ENCODE measurements at places on chromosomes 2 and 18.

- DNase-seq = no peak
These were observed 5.7 kb upstream of the SNED1 start for GRCh38 chr2:240992572-240993291.

GRCh38 chr2:133676392-133677130, 108.3 kb upstream of the NCKAP5 start:
- no peak for DNase-seq

DNA sequence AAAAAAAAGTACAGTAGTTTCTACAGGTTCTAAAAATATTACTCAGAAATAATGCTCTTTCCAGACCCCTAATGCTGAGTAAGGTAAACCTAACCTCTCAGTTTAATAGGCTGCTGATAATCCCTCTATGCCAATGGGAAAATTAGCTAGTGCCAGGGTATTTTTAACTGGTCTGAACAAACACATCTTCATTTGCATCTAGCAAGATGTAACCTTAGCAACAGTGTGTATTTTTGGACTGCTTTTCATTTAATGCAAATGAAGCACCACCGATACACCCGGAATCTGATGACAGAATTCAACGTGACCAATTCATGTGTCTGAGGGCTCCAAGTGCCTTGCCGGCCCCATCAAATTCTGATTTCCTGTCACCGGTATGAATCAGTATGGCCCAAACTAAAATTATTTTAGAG, 47.4 kb upstream of the CYRIA start:
- DNase-seq = no peak

GRCh38 chr2:172783165-172783898, 47.7 kb downstream of the RAPGEF4 start:
- DNase-seq = no peak

GRCh38 chr18:47342566-47342965, 91.1 kb upstream of the SKOR2 start:
- DNase-seq = no peak

DNA sequence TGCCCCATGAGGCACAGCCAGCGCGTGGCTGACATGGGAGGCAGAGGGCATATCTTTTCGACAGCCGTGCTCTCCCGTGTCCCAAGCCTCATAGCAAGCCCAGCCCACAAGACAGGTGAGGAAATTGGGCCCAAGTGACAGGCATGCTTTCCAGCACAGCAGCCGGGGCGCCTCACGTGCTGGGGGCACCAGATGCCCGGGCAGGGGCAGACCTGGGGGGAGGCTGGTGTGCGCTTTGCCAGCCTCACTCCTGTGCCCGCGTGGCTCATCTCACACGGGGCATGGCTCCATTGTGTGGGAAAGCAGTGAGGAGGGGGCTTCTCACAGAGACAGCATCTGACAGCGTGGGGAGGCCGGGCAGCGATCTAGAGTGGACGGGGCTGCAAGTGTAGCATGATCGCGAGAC, 93.2 kb downstream of the USP40 start:
- DNase-seq = no peak

DNA sequence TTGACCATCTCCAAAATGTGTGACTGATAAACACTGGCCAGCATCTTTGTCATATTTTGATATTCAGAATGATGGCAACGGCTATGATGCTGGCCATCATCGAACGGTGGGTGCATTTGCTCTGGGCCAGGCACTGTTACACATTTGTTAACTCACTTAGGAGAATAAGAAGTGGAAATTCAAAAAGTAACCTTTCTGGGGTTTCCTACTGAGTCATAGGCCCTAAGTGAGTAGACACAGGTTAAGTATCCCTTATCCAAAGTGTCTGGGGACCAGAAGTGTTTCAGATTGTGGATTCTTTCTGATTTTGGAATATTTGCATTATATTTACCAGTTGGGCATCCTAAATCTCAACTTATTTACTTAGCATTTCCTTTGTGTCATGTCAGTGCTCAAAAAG, 64.7 kb upstream of the TMEM87B start:
- no peak for DNase-seq

GRCh38 chr2:174005801-174006419, 40.7 kb upstream of the SP3 start:
- DNase-seq = no peak

- DNase-seq = no peak
These were observed 129.8 kb downstream of the CTIF start for GRCh38 chr18:48668466-48669179.
